ENCODE measurements at places on chromosomes 5 and 9.

GRCh38 chr5:138468966-138469539, 3.8 kb downstream of the EGR1 start:
- no peak for DNase-seq

DNA sequence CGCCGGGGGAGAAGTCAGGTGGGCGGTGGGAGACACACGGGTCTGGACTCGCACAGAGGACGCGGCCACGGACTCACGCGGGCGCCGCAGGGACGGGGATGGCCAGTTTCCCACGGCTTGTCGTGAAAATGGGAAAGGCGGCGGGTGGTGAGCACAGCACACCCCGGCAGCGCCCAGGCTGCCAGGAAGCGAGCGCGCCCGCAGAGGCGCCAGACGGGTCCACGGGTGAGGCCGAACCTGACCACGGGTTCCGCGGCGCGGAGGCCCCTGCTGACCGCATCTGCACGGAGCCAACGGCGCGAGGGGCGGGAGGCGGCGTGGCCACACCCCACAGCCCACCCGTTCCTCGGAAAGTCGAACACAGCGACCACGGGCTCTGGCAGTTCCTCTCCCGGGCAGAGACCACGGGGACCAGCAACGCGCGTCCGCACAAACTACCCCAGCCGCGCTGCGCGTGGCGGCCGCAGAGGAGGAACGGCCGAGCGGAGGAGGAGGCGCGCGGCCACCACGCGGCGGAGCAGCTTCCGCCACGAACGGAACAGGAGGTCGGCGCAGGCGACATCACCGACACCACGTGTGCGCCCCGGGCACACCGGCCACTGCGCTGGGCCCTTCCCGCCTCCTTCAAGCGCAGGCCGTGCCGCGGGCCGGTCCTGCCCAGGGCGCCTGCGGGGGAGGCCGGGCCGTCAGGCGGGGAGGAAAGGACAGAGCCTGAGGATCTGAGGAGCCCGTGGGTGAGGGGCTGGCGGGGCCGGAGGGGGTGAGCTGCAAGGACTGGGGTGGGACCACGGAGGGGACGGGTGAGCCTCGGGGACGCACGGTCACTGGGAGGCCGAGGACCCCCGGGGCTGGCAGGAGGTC, 5.6 kb downstream of the EXD3 start:
- DNase-seq: no peak

DNA sequence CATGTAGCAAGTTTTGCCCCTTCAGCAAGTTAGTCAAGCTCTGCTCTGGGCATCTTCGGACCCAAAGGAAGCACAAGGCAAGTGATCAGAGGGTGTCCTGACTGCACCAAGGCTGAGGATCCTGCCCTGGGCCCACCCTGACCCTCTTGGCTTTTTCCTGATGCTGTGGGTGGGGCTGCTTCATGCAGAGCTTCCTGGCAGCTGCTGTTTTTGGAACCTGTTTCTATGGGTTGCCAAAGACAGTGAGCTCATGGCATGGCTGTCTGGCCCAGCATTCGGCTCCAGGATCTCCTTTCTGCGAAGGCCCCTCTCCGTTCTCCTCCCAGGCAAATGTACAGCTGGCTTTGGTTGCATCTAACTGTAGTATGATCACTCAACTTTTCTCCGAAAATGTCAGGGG, 497.9 kb downstream of the ARHGEF28 start:
- no peak for DNase-seq

DNA sequence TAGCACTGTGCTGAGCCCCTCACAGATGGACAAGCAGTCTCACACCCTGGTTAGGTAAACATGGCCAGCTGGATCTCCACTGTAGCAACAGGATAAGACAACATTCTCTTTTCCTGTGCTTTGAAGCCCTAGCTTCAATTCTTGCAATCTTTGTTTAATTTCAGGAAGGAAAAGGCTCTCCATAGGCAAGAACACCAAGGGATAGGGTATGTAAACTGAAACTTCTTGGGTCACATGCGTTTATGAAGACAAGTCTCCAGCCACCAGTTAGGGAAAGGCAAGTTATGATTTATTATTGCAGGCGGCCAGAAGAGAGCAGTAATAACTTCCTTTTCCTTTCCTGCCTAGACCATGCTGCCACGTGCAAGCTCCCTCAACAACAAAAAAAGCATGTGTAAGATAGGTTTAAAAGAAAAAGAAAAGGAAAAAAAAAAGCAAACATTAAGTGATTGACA, 50.1 kb upstream of the POU5F2 start:
- no peak for DNase-seq

DNA sequence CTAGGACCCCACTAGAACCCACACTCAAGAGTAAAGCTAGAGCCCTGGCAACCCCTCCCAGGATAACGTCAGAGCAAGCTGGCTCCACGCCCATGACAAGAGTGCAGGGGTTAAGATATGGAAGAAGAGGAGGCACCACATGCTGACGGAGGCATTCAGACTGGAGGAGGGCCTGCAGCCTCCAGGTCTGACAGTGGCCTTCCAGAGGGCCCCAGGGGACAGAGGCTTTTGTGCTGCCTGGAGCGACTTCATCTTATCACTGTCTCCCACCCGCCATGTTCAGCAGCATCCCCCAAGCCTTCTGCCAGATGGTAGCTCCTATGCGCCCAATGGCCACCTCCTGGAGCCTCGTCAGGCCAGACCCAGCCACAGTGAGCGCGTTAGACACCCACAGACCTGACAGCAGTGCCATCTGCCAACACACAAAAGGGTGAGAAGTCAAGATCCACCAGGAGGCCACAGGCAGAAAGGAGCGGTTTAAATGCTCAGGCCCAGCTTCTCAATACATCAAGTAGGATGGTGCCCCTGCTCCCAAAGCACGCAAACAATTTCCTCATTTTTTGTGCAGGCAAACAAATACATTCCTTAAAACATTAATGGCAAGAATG, 65.8 kb downstream of the C5orf15 start:
- no peak for DNase-seq

- no peak for DNase-seq
These were observed 2.3 kb downstream of the SMIM33 start for GRCh38 chr5:139473105-139473504.

- no peak for DNase-seq
These were observed 81.7 kb downstream of the LHFPL2 start for GRCh38 chr5:78566747-78567425.

Measured in activated CD4-positive, CD25-positive, alpha-beta regulatory T cell (primary cell).